Progenitor cell of endocrine pancreas (in vitro differentiated cells): ENCODE measurements at places on chromosomes 16 and 17. TPM values are rescaled to one million over a fixed set of nuclear protein-coding genes. Genes with fewer than 3 reads are reported as not detected.

CD7 gene
- 0.31 and 0.46 TPM in 2 replicates for total RNA-seq

GRCh38 chr17:8310601-8311123 is 621 bp downstream of the ARHGEF15 start:
- peaks cover 53% of the 10 kb centered on the region for H3K27me3 ChIP-seq
- no peak overlapping the region for H3K27ac ChIP-seq
- H3K4me1 ChIP-seq = peaks cover 14% of the 10 kb centered on the region
- H3K36me3 ChIP-seq = no peaks in the 10 kb centered on the region

GRCh38 chr17:61481421-61481820 is 29.2 kb downstream of the TBX4 start:
- peaks cover 50% of the 10 kb centered on the region for H3K27me3 ChIP-seq
- no peak for DNase-seq
- H3K4me1 ChIP-seq = peaks cover 9% of the 10 kb centered on the region

- H3K27me3 ChIP-seq = no peaks in the 10 kb centered on the region
- H3K27ac ChIP-seq = peak overlapping the region; percentile 46
- no peak overlapping the region for H3K4me3 ChIP-seq
- DNase-seq = no peak
- peaks cover 14% of the 10 kb centered on the region for H3K4me1 ChIP-seq
Observed at GRCh38 chr17:57577751-57578607, 167.1 kb downstream of the CCDC182 start.

DNA sequence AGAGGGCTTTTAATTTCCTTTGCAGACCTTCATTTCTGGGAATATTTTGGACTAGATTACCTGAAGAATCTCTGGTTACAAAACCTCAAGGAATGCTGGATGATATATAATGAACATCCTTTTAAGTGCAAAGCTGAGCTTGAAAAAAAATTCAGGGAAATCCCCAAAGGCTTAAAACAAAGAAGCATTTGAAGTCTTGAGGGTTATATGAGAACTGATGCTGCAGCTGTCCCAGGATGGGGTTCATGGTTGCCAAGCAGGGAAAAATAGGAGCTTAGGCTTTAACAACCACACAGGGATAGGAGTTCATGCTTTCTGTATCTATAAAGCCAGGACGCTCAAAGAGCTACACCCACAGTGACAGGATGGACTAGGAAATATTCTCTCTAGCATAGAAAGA is 150.4 kb upstream of the IRX5 start:
- H3K27ac ChIP-seq = no peak overlapping the region
- H3K4me1 ChIP-seq = no peaks in the 10 kb centered on the region
- DNase-seq = no peak
- no peaks in the 10 kb centered on the region for H3K36me3 ChIP-seq
- no peak overlapping the region for H3K4me3 ChIP-seq
- peaks cover 6% of the 10 kb centered on the region for H3K27me3 ChIP-seq

HNF1B gene
- total RNA-seq = 96.9 and 99.1 TPM in 2 replicates

MEAK7 gene
- total RNA-seq = 32.3 and 32.7 TPM in 2 replicates

- H3K27ac ChIP-seq = no peak overlapping the region
- H3K4me1 ChIP-seq = peaks cover 6% of the 10 kb centered on the region
- no peaks in the 10 kb centered on the region for H3K36me3 ChIP-seq
- DNase-seq = no peak
Observed at GRCh38 chr17:3526491-3526890, 31.1 kb downstream of the TRPV3 start.

DNA sequence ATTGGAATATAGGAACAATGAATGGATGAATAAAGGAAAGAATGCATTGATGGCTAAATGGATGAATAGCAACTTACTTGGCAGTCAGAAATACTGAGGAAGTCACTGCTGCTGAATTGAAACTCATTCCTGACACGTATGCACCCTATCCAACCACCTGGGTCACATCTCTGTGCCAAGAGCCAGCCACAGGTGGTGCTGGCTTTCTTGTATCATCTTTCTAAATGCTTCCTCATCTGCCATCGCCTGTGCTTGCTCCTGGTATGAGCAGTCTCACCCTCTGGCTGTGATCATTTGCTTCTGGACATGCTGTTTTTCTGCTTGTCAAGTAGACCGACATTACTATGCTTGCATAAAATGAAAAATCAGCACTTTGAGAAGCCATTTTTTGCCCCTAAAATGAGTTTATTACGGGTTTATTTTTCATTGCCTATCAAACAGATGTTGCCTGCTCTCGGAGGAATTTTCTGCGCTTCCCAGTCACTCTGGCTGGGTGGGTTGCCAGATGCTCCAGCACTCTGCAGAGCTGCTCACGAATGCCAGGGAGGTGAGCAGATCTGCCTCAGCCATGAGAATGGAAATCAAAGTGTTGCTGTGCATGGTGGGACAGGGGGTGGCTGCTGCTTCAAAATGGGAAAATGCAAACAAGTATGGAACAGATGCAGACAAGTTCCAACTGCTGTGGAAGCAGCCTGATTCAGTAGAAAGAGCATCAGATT is 1349.6 kb upstream of the CDH8 start:
- H3K36me3 ChIP-seq = no peaks in the 10 kb centered on the region
- no peaks in the 10 kb centered on the region for H3K27me3 ChIP-seq
- H3K4me3 ChIP-seq = no peak overlapping the region
- no peaks in the 10 kb centered on the region for H3K4me1 ChIP-seq
- DNase-seq = no peak

DNA sequence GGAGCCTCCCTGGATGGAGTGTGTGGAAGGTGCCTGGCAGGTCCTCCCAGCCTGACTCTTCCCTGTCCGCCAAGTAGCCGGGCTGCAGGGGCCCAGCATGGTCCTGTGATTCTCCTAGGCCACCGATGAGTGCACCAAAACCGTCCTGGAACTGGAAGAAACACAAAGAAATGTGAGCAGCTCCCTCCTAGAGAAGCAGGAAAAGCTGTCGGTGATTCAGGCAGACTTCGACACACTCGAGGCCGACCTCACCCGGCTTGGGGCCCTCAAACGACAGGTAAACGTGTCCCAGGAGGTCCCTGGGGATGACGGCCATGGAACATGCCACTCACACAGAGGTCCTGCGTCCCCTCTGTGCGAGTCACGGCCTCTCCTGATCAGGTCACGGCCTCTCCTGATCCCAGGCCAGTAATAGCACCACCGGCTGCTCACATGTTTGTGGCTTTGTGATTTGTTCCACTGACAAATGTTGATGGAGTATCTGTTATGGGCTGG is 4.2 kb upstream of the GAA start:
- H3K27me3 ChIP-seq = no peaks in the 10 kb centered on the region
- no peak for DNase-seq
- no peak overlapping the region for H3K27ac ChIP-seq
- H3K4me3 ChIP-seq = no peak overlapping the region
- H3K4me1 ChIP-seq = peaks cover 6% of the 10 kb centered on the region

SLC5A11 gene
- 0.38 TPM in 1 of 2 replicates, not detected in the other for total RNA-seq

GRCh38 chr17:10614536-10615155 is 42.5 kb downstream of the MYH3 start:
- peaks cover 13% of the 10 kb centered on the region for H3K27me3 ChIP-seq
- no peaks in the 10 kb centered on the region for H3K36me3 ChIP-seq
- no peaks in the 10 kb centered on the region for H3K4me1 ChIP-seq
- no peak overlapping the region for H3K4me3 ChIP-seq
- no peak overlapping the region for H3K27ac ChIP-seq

DNA sequence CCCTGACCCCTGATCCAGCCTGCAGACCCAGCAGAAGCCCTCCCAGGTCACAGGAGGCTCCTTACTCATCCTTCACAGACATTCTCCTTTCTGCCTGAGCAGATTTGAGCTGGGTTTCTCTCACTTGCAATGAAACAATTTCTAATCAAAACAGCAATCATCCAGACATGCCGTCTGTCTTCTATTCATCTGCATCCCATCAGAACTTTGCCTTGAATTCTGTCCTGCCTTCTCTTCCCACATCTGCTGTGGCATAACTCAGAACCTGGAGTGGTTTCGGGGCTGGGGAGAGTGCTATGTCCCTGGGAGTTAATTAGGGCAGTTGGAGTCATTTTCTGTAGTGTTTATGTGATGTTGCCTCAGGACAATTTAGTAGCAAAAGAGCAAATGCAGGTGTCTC is 278.6 kb downstream of the CBLN1 start:
- H3K27ac ChIP-seq = no peak overlapping the region
- H3K27me3 ChIP-seq = peaks cover 9% of the 10 kb centered on the region
- no peak overlapping the region for H3K4me3 ChIP-seq
- no peak for DNase-seq

DNA sequence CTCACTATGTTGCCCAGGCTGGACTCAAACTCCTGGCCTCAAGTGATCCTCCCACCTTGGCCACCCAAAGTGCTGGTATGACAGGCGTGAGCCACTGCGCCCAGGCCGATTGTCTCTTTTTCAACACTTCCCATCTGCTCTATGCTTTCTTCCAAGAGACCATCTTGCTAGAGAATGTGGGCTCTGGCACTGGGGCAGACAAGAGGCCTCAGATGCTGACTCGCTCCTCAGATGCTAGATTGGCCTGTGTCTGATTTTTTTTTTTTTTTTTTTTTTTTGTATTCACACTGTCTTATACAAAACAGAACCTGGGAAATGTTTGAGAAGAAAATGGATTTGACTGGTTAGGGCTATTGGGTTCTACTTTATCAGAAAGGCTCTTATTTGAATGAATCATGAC is 58.2 kb downstream of the CYB5D2 start:
- H3K36me3 ChIP-seq = peaks cover 10% of the 10 kb centered on the region
- no peak for DNase-seq
- H3K4me3 ChIP-seq = no peak overlapping the region
- no peaks in the 10 kb centered on the region for H3K4me1 ChIP-seq

- no peaks in the 10 kb centered on the region for H3K27me3 ChIP-seq
- H3K4me1 ChIP-seq = peaks cover 70% of the 10 kb centered on the region
- no peak for DNase-seq
- H3K27ac ChIP-seq = peak overlapping the region; percentile 5
- H3K4me3 ChIP-seq = no peak overlapping the region
Observed at GRCh38 chr16:85620374-85620773, 7.3 kb downstream of the GSE1 start.
